ENCODE measurements at places on chromosomes 1 and 21. TPM values are rescaled to one million over a fixed set of nuclear protein-coding genes. Genes with fewer than 3 reads are reported as not detected.

The CELA3A gene
- not detected for total RNA-seq

The UQCRHL gene
- 5.7 TPM for total RNA-seq

The CDCA8 gene
- 44.5 TPM for total RNA-seq

The TEDDM1 gene
- not detected for total RNA-seq

The NBPF20 gene
- 3.0 TPM for total RNA-seq

The DOP1B gene
- 3.4 TPM for total RNA-seq

The COL16A1 gene
- 5.6 TPM for total RNA-seq

The LIPI gene
- total RNA-seq: not detected

The LRRC39 gene
- total RNA-seq: 0.11 TPM

The ABCA4 gene
- total RNA-seq: 0.18 TPM

The NUF2 gene
- total RNA-seq: 23.4 TPM

The SLC45A3 gene
- 3.8 TPM for total RNA-seq

The UBE2U gene
- total RNA-seq: not detected

The SAMD13 gene
- total RNA-seq: 0.81 TPM

The ATP6V0B gene
- total RNA-seq: 118 TPM

The AMY1A gene
- not detected for total RNA-seq

The OR2L2 gene
- not detected for total RNA-seq

The TLR5 gene
- 0.25 TPM for total RNA-seq

The CELA2A gene
- not detected for total RNA-seq

The KCNN3 gene
- total RNA-seq: 0.02 TPM

The HAPLN2 gene
- 0.09 TPM for total RNA-seq

The RHOC gene
- 374 TPM for total RNA-seq

The KCNE2 gene
- not detected for total RNA-seq

Data from A549 treated with dexamethasone at 1 μM for 4 hours (cell line).